ENCODE measurements at places on chromosomes 6 and 20.

DNA sequence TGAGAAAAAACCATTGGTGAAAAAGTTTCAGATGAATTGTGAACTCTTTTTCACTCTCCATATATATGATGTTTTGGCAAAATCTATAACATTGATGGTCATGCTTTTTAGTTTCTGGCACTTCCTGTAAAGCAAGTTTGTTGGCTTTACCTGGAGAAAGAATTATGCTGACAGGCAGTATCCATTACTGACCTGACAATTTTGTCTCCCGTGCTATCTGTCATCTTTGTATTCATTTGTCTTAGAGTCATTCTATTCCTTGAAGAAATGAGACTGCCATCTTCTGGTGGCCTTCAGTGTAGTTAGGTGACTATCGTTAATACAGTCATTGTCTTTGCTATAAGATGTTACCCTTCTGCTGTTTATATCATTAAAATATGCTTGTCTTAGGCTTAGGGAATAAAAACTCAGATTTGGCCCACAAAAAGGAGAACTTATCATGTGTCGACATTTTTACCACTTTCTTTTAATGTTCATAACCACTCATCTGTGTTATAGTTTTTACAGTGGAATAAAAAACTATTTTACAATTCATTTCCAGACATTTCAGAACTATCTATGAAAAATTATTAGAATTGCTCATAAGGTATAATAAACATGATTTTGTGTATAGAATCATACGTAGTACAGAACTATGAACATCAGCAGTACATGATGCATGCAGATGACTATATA, 707.0 kb downstream of the EPM2A start:
- no peak for DNase-seq

DNA sequence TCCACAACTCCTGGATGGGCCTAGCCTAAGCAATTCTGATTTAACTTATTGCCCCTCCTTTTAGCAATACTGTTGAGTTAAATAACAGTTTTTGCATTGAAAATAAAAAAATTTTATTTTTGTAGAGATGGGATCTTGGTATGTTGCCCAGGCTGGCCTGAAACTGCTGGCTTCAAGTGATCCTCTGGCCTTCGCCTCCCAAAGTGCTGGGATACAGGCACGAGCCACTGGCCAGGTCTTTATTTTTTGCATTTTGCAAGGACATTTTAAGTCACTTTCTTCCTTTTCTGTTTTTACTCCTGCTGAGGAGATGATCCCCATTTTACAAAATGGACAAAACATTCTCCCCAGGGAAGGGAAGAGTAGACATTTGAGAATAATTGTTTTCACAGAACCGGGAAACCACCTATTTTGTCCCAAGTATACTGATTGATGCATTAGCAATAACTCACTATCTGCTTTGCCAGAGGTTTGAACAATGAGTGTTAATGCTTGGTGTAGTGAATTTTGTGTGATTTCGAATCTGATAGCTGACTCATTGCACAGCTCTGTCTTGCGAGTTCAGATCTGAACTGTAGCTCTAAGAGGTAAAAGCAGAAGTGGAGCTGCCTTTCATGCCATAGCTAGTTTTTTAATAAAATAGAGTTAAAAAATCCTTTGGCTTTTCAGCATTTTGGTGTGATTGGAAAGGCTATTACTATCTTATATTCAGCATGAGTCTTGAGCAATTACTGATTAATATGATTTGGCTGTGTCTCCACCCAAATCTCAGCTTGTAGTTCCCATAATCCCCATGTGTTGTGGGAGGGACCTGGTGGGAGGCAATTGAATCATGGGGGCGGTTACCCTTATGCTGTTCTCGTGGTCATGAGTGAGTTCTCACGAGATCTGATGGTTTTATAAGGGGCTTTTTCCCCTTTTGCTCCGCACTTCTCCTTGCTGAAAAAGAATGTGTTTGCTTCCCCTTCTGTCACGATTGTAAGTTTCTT, 20.9 kb downstream of the IGF2R start:
- no peak for DNase-seq

DNA sequence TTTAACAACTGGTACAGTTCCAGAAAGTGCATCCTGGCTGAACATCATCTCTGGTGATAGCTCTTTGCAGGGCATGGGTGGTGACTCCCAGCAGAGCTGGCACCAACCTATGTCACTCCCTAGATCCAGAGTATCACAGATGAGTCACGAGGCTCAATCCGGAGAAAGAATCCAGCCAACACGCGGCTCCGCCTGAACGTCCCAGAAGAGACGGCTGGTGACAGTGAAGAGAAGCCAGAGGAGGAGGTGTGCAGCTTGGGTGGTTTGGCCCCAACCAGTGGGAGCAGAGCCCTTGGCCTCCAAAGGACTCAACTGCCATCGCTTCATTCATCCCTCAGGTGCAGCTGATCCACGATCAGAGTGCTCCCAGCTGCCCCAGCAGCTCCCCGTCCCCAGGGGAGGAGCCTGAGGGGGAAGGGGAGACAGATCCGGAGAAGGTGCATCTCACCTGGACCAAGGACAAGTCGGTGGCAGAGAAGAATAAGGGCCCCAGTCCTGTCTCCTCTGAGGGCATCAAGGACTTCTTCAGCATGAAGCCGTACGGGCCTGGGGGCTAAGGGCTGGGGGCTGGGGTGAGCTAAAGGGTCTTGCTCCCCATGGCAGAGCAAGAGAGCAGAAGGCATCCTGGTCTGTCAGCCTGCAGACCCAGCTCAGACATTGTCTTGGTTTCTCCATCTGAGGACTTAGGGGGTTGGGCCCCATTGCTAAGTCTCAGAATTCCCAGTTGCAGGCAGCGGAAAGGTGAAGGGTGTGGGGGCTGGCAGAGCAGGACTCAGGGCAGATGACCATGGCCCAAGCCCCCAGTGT, 27.2 kb downstream of the SLC12A5 start:
- DNase-seq: no peak

- DNase-seq: no peak
Measured at GRCh38 chr20:40767615-40767924, 78.5 kb upstream of the MAFB start.

GRCh38 chr6:148448369-148449012, 105.9 kb downstream of the SASH1 start:
- DNase-seq: no peak

- peak; percentile 75 for DNase-seq
Measured at GRCh38 chr6:106974336-106974998, at the start of gene CD24. TSS of gene CD24 (minus strand) at chr6:106974729. CDS start at chr6:106974646, 83 bp downstream.

DNA sequence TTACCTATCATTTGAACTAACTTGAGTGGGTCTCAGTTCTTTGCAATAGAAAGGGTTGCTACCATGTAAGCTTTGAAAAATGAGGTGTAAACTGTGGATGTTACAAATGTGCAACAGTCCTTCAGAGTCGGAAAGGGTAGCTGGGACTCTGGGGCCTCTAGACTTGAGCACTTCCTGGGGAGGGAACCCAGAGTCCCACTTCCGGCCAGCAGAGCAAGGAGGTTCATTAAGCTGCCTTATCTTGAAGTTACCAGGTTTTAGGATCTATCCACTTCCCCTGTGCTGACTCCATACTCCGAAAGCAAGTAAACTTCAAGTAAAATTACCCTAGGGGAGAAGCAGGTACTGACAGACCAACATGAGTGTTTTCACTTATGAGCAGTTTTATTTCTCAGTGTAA, 9.4 kb downstream of the TRIM10 start:
- DNase-seq: no peak

DNA sequence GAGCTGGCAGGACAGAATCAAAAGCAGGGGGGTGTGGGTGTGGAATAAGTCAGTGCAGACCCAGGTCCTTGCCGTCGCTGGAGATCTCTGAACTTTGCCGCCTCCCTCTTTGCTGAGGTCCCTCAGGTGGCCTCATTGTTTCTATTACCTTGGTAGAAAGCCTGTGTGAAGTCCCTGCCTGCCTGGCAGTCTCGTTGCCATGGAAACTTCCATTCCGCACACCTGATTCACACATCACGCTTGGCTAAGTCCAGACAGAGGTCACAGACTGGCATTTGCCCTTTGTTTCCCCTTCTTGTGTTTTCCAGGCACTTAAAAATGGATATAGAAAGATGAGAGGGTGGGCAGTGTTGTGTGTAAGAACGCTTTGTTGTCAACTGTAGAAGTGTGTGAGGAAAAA, 260.6 kb downstream of the PRL start:
- peak; percentile 71 for DNase-seq

DNA sequence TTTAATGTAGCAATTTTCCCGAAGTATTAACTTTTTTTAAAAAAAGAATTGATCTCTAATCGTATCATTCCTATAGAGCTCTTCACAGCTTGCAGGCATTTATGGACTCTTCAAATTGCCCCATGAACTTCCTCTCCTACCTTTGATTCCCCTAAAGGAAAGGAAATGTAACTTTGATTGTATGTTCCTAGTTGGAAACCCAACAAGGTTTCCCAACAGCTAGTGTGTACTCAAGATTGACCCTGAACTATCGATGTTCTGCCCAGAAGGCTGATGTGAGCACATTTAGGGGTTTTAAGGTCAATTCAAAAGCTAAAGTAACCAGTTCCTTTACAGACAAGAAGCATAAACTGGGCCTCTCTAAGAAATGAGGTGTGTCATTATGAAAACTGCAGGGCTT, 491.7 kb downstream of the PTPRT start:
- DNase-seq: no peak

GRCh38 chr6:20441921-20442320, 40.2 kb downstream of the E2F3 start:
- DNase-seq: peak; percentile 31

DNA sequence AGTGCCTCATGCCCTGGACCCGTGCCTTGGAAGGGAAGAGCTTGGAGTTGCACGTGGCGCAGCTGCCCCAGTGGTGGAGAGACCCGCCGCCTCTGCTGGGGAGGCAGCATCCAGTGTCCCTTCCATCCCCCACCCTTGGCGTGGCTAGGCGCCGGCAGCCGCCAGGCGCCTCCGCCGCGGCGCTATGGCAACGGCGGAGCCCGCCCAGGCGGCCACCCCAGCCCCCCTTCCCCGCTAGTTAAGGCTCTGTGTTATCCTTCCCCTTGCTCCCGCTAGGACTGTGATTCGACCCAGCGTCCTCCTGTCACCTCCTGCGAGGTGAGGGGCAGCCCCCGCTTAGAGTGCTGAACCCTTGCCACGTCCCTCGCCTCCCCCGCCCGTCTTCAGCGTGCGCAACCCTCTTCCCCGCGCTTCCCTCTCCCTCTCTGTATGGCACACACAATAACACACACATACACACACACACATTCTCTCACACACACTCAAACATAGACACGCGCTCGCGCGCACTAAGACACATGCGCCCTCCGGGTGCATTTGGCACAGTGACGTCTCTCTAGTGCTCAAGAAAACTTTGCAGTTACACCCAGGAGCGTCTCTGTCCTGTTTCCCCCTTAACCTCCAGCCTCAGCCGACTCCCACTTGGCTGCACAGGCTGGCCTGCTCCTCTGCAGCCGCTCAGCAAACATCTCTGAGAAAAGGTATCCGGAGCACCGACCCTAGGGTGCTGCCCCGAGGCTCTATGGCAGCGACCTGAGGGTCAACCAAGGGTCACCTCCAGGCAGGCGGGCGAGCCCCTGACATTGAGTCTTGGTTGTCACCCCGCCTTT, 8.5 kb downstream of the GRIK2 start:
- peak; percentile 70 for DNase-seq

DNA sequence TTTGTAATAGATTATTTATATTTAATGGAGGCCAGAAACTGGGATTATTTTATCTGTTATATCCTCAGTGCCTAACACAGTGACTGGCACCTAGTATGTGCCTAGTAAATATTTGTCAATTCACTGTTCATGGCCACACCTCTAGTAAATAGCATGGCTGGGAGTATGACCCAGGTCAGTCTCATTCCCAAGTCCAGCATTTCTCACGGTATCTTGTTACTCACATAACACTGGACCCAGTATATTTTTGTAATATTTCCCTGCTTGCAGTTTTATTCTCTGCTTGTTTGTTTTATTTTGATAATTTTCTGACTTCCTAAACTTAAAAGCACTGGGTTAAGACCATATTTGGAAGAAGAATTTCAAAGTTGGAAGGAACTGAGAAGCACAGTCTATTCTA, 47.7 kb downstream of the CTNNBL1 start:
- no peak for DNase-seq

DNA sequence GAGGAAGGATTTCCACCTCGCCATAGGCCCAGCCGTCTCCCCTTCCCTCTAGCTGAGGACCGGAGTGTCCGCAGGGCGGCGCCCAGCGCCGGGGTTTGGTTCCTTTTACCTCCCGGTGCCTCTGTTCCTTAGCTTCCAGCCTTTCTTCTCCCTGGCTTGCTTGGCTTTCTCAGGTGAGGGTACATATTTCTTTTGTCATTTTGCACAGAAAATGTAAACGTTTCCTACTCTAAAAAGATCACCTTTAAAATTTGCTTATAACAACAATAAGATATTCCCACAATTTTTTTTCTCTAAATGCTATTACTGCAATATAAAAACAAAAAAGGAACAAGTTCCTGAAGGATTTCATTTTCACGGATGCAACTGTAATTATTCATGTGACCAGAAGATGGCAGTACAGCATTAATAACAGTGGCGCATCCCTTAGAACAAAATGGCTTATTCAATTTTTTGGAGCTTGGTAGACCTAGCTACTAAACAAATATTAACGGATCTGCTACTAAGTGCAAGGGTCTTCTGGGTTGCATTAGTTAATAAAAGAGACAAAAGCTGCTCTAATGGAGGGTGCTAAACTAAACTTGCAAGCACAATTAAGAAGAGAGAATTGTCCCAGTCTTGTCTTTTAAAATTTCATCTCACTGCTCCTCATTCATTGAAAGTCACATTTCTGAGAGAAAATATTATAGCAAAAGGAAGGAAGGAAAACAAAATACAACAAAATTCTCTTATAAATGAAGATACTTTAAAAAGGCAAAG, 172.9 kb downstream of the ADGRG6 start:
- DNase-seq: peak; percentile 35

- DNase-seq: no peak
Measured at GRCh38 chr6:109284675-109285074, 97.6 kb downstream of the CD164 start.

DNA sequence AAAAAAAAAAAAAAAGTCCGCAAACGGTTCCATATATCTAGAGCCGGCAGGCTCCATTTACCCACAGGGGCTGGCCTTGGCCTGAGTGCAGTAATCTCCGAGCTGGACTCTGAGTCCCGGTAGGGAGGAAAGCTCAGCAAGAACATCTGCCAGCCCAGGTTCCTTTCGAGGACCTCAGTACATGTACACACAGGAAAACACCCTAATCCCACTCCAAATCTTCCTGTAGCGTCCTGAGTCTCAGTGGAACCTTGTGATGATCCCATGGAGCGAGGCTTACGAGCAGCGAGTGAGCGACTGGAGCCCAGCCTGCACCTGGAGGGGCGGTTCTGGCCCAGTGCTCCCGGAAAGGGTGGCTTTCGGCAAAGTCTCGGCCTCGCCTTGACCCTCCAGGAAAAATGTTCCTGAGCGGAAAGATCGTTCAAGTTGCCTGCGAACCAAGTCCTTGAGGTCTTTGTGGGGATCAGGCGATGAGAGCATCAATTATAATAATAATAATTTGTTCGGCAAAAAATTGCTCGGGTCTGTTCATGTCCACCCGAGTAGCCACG, 32.1 kb downstream of the PRSS16 start:
- no peak for DNase-seq
